Right renal cortex interstitium (tissue), 3 donors: ENCODE measurements at places on chromosomes 5 and 9. TPM values are rescaled to one million over a fixed set of nuclear protein-coding genes. Genes with fewer than 3 reads are reported as not detected.
A peak's percentile ranks its signal among the peaks of the same experiment; 100 is the strongest.

DNA sequence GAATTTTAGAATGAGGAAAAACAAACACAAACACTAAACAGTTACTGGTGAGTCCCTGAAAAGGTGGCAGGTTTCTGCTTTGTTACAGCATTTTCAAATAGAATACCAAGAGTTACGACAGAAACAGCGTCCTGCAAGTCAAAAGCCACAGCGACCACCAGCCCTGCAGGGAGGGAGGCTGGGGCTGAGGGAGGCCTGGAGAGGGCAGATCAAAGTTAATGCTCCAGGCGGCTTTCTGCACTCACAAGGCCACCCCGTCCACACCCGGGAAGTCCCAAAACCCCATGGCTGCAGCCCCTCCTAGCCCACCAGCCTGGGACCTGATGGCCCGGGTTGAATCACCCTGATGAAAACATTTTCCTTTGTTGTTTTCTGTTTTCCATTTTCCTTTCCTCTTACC lies 29.3 kb downstream of the COL23A1 start:
- DNase-seq = no peak

- DNase-seq = no peak
Measured at GRCh38 chr5:27705661-27706060, 667.3 kb upstream of the CDH9 start.

DNA sequence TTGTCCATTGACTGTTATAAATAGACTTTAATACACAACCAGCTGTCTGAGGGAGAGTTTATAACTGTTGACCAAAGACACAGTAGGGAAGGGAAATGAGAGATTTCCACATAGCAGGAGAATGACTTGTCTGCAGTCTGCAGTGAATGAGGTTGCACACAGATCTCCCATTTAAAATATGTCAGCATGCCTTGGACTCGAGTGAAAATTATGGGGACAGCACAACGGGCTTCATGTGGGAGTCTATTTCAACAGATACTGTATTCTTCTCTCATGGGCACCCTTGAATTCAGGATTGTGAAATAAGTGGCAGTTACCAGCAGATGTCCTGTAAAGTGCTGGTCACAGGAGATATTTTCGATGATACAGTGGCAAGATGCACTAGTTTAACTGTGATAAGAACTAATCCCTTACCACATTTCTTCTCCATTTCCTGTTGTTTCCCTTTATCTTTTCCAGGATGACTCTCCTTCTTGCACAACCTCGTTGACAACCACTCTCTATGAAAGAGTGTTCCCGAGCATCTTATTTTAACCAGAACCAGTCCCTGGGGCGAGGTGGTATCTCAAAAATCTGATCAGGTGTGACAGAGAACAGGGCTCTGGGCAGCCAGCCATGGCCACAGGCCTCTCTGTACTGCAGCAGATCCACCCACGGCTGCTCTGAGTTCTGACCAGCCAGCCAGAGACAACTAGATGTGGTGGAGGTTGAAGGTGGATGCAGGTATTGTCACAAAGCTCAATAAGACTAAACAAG lies 51.5 kb upstream of the MAP3K1 start:
- no peak for DNase-seq

Gene CMYA5
- polyA plus RNA-seq = 18.8 TPM

Gene DIPK1B
- 31.9 TPM for polyA plus RNA-seq

Gene LRRC70
- polyA plus RNA-seq = 7.5 TPM

DNA sequence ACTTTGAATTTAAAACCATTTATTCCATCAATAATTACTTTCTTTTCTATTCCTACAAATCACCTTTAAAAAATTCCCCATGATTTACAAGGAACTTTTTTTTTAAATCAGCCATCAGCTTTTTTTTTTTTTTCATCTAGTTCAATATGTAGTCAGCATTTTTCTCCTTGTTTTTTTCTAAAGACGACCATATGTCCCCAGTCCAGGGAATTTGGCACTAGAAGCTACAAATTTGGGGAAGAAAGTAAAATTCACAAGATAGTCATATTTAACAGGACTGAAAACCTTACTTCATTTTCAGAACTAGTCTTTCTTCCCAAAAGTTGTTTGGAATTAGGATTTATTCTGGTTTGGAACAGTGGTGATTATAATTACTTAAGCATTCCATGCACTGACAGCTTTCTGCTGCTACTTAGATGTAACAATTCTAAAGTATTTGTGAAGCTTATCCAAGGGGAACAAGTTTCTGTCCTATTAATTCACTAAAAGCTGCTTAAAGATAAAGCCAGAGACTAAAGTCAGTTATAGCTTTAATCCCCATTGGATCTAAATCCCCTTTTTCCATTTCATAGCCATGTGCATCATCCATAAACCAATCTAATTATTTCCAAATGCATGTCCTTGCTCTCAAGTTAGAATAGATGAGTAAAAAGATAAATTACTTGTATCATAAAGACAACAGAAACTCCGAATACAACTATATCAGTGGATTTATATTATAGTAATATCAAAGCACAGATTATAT lies 7.4 kb upstream of the SNCAIP start:
- DNase-seq = no peak

DNA sequence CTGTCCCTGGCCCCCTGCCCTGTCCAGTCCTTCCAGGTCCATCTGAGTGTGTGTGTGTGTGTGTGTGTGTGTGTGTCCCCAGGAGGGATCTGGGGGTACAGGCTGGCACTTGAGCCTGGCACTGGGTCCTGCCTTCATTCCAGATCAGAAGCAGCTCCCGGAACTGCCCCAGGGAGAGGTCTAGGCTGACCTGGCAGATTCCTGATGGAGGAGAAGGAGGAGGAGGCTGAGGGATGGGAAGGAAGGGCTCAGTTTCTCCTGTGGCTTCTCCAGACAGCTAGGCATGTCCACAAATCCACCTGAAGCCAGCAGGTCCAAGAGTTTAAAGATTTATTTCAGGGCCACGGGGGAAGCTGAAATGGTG lies 328 bp downstream of the NDST1 start:
- DNase-seq = no peak

Gene EGR1
- polyA plus RNA-seq = 155 TPM

Gene SPATA31D4
- polyA plus RNA-seq = not detected

Gene IRX1
- polyA plus RNA-seq = 23.9 TPM

Gene UCK1
- 43.6 TPM for polyA plus RNA-seq

- no peak for DNase-seq
Measured at GRCh38 chr5:138869763-138870500, 5.2 kb downstream of the LRRTM2 start.

DNA sequence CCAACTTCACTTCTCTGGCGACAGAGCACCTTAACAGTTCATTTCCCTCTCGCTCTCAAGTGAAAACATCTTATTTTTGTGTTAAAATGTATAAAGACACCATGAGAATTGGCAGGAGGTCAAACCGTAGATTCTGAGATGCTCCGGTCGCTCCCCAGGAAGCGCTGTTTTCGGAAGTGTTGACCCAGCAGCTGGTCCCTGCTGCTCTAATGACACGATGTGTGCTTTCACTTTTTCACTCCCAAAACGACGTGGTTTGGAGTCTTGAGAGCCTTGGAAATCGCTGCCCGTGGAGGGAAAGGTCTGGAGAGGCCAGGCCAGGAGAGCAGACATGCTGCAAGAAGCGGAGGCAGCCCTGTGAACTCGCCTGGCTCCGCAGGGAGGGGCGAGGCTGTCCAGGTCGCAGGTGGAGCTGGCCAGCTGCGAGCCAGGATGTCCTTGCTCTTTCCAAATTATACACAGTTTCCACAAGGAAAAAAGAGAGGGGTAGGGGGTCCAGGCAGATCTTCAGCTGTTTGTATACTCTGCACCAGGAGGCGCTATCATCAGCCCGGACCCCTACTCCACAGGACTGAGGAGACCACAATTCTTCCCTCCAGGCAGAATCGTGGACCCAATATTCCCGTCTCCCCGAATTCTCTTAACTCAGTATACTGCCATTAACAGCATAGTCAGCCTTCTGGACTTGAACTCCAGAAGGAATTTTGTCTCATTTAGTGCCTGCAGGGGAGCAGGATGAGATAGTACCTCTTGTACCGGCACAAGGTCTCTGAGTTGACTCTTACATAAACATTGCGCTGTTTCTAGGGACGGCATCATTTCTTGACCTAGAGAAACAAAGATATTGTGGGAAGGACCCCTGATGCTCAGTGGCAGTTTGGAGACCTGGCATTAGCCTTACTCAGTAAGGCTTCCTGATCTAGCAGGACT lies 248.6 kb upstream of the ANKRD55 start:
- peak; percentile 58 for DNase-seq

GRCh38 chr5:146048994-146049703 lies 56.2 kb downstream of the PLAC8L1 start:
- peak; percentile 58 for DNase-seq

Gene FBXO10
- polyA plus RNA-seq = 11.8 TPM

Gene HTR4
- 0.08 TPM for polyA plus RNA-seq

Gene IFNK
- polyA plus RNA-seq = not detected

Gene IL7R
- 0.37 TPM for polyA plus RNA-seq

DNA sequence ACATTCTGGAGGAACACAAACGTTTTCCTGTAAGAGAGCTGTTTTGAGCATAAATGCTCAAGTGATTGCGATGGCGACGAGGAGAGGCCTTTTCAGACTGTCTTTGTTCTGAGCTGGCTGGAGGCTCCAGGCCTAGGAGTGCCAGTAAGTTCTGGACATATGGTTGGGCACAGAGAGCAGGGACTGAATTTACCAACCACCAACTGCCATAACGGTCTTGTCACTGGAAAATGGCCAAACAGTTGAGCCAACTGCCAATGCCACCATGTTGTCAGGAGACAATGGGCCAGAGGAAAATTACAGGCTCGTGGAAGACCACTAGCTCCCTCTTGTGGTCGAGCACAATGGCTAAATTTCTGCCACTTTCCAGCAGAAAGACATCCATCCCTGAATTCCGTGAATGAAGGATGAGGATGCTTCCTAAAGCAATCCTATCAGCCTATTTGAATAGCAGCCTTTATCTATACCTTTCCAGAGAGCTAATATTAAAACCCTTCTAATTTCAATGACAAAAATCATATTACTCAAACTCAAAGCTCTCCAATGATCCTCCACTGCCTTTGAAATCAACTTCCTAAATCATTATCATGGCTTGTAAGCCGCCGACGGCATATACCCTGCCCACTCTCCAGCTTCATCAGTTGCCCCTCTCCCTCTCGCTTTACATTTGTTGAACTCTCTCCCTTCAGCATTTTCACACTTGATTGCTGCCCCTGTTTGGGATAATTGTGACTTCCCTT lies 66.9 kb upstream of the GLIS3 start:
- no peak for DNase-seq

DNA sequence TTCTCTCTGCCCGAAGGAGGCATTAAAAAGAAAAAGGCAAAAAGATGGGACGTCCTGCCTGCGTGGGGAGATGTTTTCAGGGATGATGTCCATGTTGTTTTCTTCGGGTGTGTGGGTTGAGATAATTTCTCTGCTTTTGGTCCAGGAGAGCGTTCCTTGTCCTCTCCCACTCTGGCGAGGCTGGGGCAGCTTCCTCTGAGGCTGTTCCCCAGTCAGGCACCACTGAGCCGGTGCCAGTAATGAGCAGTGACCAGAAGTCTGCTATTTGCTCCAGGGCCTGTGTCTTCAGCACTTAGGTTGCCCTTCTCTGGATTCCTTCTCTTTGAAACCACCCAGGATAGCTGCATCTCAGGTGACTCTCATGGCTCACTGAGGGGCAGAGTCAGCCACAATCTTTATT lies 71.5 kb downstream of the ACER2 start:
- DNase-seq = no peak

Gene ANKRD31
- 0.68 TPM for polyA plus RNA-seq

- DNase-seq = no peak
Measured at GRCh38 chr5:169527066-169527465, 56.5 kb upstream of the SPDL1 start.

GRCh38 chr5:172525996-172526360 lies 71.7 kb upstream of the SH3PXD2B start:
- DNase-seq = no peak

DNA sequence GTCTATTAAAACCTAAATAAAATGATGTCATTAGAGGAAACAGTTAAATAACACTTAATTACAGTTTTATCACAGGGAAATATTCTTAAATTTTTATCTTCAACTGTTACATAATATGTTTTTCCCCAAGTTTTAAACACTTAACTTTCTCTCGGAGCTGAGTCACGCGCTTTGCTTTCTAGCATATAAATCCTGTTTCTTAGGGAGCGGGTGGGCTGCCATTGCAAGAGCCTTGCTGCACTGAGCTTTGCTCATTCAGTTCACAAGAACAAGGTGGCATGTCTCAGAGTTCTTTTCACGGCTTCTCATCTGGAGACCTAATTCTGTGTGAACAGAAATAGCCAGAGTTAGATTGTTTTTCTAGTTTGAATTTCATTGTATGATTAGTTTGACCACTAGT lies 166.1 kb downstream of the ZSWIM6 start:
- DNase-seq = no peak

- DNase-seq = no peak
Measured at GRCh38 chr9:38388283-38389223, 3.9 kb upstream of the ALDH1B1 start.

DNA sequence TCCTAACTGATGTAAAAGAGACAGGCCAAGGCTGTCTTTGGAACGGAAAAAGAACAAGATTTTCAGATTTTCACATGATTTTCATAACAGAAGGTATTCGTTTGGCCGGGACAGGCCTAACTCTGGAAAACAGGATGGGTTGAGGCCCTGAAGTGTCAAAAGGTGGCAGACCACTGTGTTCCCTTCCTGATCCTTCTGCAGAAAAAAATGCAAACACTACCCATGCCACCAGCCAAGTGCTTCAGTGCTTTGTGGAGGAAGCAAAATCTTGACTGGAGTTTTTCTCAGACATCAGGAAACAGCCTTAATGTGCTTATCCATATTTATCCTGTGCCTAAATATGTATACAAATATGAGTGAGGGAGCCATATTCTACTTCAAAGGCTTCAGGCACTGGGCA lies 113.5 kb upstream of the IL6ST start:
- no peak for DNase-seq

Gene PTPN3
- polyA plus RNA-seq = 53.2 TPM

DNA sequence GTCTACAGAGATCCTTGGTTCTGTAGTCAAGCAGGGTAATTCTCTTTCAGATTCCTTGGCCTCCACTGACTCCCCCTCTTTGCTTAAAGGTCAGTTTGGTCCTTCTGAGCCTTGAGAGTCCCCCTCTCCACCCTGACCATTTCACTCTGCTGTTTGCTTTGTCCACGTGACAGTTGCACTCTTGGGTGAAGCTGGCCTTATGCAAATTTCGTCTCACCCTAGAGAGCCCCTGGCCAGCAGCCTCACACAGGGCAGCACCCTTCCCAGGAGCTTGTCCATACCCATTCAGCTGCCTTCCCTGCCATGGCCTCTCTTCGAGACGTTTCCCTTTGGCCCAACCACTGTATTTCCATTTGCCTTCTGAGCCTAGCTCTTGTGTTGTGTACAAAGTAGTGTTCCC lies 63.7 kb downstream of the PRKACG start:
- no peak for DNase-seq

Gene SMIM33
- polyA plus RNA-seq = not detected

DNA sequence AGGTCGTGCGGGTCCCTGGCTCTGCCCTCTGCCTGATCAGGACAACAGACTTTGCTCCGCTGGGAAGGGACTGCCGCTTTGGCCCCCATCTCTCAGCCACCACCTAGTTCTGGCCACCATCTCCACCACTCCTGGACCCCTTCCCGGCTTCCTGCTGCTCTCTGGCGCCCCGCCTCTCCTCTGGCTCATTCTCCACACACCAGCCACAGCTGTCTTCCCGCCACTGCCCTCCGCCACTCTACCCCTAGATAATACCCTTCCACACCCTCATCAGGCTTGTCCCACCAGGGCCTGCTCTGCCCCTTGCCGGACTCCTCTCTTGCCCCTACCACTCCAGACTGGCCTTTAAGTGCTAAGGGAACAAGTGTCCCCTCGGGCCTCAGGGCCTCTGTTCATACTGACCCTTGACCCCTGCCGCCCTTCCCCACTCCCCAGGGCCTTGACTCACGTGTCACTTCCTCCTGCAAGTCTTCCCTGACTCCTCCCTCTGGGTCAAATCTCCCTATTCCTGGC lies 3.0 kb upstream of the CDX1 start:
- no peak for DNase-seq

Gene KCNN2
- polyA plus RNA-seq = 5.7 TPM
